ENCODE measurements at places on chromosomes 3 and 15. TPM values are rescaled to one million over a fixed set of nuclear protein-coding genes. Genes with fewer than 3 reads are reported as not detected.

LRRK1 gene
- total RNA-seq = 29.3 TPM

KIF7 gene
- total RNA-seq = 8.6 TPM

DNA sequence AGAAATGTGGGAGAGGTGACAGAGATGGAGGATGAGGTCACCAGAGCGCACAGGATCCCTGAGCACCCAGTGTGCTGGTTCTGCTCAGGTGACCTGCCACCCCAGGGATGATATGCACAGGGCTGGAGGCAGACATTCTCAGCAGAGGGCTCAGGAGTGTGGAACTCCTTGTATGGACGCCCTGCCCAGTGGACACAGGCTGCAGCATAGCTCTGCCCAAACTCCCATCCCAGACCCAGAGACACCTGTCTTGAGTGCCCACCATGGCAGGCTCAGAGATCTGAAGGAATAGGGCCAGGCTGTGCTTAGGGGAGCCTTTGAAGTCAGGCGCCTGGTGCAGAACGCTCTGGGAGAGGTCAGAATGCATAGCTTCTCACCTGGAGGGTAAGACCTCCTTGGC, 47.3 kb downstream of the PPCDC start:
- no peak for DNase-seq
- no peak overlapping the region for H3K4me3 ChIP-seq
- no peak overlapping the region for H3K27ac ChIP-seq
- H3K4me1 ChIP-seq = no peaks in the 10 kb centered on the region
- H3K27me3 ChIP-seq = no peaks in the 10 kb centered on the region

RTP1 gene
- not detected for total RNA-seq

GRCh38 chr3:186024210-186024609, 84.7 kb downstream of the ETV5 start:
- DNase-seq = no peak
- H3K27me3 ChIP-seq = no peaks in the 10 kb centered on the region
- no peaks in the 10 kb centered on the region for H3K36me3 ChIP-seq
- no peak overlapping the region for H3K4me3 ChIP-seq
- H3K4me1 ChIP-seq = no peaks in the 10 kb centered on the region
- H3K27ac ChIP-seq = no peak overlapping the region

- H3K4me1 ChIP-seq = peaks cover 22% of the 10 kb centered on the region
- H3K27me3 ChIP-seq = no peaks in the 10 kb centered on the region
- peak; percentile 86 for DNase-seq
- no peaks in the 10 kb centered on the region for H3K36me3 ChIP-seq
Observed at GRCh38 chr3:195001961-195002861, 268.7 kb downstream of the XXYLT1 start.

DNA sequence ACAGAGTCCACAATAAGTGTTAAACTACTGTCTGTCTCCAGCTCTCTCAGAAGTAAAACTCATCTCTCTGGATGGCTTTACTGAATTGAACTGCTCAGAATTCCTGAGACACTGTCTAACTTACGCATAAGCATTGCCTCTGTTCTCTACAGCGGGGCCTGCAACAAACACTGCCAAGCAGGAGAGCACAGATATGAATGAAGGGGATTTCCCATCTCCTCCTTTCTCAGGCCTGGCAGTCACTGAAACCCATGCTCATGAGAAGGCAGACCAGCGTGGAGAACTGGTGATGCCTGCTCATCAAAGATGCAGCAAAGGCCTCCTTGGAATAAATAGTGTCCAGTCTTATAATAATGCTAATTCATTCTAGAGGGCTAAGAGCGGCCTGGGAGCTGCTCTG, 10.3 kb downstream of the RASGRP1 start:
- DNase-seq = no peak
- H3K4me3 ChIP-seq = no peak overlapping the region
- H3K27me3 ChIP-seq = peaks cover 4% of the 10 kb centered on the region
- no peaks in the 10 kb centered on the region for H3K4me1 ChIP-seq

DNA sequence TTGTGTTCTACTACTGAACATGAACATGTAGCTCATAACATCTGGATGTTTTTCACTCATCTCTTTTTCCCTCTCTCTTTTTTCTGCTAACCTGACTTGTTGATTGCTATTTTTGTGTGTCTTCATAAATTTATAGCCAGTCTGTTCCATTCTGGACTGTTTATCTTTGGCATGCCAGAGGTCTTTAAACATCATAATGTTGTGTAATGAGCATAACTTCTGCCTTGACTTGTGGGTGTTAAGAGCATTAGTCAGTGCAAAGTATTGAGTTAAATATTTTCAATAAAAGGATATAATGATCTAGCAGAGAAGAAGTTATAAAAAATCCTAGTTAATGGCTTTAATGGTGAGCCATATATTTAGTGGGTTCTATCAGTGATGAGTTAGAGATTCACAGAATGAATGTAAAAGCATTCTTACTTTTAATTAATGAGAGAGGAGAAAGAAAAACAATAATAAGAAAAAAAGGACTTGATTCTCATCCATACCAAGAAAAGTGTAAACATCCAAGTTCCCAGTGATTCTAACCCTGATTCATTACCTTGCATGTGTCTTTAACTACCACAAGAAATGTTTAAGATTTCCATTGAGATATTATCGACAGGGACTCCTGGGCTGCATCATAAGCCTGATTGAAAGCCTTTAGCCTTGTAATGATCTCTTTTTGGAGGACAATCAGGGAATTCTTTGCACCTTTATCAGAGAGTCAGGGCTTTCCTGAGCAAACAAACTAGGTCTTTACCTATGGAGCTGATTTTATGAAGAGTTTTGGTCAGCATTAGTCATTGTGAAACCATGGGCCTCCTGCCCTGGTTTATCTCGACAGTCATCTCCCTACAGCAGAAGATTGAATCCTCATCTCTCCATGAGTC, 22.9 kb downstream of the MITF start:
- H3K4me3 ChIP-seq = no peak overlapping the region
- H3K27me3 ChIP-seq = no peaks in the 10 kb centered on the region
- peaks cover 22% of the 10 kb centered on the region for H3K4me1 ChIP-seq

SIDT1 gene
- 3.1 TPM for total RNA-seq

GRCh38 chr15:52383100-52383588, 87.5 kb upstream of the MYO5C start:
- no peaks in the 10 kb centered on the region for H3K4me1 ChIP-seq
- no peak for DNase-seq
- no peak overlapping the region for H3K27ac ChIP-seq
- no peaks in the 10 kb centered on the region for H3K27me3 ChIP-seq
- peaks cover 4% of the 10 kb centered on the region for H3K36me3 ChIP-seq

DNA sequence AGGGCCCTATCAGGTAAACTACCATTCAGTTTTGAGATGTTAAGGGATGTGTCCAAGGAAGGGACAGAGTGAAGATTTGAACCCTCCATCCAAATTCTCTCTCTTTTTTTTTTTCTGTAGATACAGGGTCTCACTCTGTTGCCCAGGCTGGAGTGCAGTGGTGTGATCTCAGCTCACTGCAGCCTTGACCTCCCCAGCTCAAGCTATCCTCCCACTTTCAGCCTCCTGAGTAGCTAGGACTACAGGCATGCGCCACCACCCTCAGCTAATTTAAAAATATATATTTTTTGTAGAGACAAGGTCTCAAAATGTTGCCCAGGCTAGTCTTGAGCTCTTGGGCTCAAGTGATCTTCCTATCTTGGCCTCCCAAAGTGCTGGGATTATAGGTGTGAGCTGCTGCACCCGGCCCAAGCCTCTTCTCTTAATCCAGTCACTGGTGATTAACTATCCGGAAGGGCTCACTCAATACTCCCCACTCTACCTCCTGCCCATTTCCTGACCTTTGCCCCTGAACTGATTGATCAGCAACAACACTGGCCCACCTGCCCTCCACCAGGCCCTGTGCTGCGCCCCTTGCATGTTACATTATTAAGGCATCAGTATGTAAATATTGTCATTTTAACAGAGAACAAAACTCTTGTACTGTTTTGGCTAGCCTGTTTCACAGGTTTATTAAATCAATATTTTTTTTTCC, 164.7 kb downstream of the CTNNB1 start:
- no peaks in the 10 kb centered on the region for H3K27me3 ChIP-seq
- no peak overlapping the region for H3K4me3 ChIP-seq
- DNase-seq = no peak
- no peak overlapping the region for H3K27ac ChIP-seq
- no peaks in the 10 kb centered on the region for H3K4me1 ChIP-seq

MKRN2OS gene
- total RNA-seq = not detected

DNA sequence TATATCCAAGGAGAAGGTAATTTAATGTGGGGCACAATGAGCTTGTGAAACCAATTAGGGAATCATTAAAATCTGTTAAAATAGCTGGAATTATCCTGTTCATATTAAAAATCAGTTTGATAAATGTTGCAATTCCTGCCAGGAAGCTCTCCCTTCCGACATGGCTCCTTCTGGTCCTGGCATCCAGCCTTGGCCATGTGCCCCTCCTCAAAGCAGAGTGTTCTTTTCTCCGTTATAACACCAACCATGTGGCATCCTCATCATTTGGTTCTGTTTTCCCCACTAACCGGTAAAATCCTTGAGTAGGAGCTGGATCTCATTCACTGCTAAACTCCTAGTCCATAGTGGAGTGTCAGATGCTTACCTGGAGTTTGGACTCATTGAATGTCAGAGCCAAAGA, 127.2 kb downstream of the ARNT2 start:
- H3K27ac ChIP-seq = peak overlapping the region; percentile 52
- H3K27me3 ChIP-seq = no peaks in the 10 kb centered on the region
- no peak overlapping the region for H3K4me3 ChIP-seq
- H3K36me3 ChIP-seq = no peaks in the 10 kb centered on the region
- peak; percentile 46 for DNase-seq

DNA sequence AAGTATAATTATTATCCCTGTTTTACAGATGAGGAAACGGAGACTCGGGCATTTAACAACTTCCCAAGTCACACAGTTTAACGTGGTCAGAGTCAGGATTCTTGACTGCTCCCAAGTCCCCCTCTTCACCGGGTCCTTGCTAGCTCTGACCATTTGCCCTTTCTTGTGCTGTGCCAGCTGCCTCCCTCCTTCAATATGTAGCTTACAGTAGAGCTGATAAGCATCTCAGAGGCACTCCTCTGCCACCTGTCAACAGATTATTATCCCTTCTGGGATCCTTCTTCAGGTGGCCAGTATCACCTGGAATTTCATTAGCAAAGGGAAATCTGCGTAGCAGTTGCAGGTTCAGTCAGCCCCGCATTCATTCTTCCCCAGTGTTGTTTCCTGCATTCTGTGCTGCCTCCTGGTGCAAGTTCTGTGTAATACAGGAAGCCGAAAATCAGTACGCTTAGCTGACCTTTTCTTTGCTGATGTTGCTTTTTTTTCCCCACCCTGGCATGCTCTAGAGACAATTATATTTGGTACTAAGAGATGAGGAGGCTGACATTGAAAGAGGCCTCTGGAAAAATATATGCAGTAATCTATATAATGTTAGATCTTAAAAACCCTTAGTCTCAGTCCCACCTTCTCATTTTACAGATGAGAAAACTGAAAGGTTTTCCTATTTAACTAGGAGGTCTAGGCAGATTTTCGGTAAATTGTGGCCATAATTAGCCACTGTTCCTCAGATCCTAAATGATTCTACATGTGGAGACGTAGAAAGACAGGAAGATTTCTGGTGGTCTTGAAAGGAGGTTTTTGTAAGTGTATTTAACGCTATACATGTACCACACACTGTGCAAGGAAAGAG, 24.8 kb downstream of the TMOD2 start:
- H3K27ac ChIP-seq = no peak overlapping the region
- H3K4me3 ChIP-seq = no peak overlapping the region
- no peaks in the 10 kb centered on the region for H3K27me3 ChIP-seq
- H3K4me1 ChIP-seq = no peaks in the 10 kb centered on the region

- no peaks in the 10 kb centered on the region for H3K27me3 ChIP-seq
- H3K4me3 ChIP-seq = no peak overlapping the region
- DNase-seq = no peak
Observed at GRCh38 chr3:12780751-12781150, 15.7 kb upstream of the CAND2 start.

DNA sequence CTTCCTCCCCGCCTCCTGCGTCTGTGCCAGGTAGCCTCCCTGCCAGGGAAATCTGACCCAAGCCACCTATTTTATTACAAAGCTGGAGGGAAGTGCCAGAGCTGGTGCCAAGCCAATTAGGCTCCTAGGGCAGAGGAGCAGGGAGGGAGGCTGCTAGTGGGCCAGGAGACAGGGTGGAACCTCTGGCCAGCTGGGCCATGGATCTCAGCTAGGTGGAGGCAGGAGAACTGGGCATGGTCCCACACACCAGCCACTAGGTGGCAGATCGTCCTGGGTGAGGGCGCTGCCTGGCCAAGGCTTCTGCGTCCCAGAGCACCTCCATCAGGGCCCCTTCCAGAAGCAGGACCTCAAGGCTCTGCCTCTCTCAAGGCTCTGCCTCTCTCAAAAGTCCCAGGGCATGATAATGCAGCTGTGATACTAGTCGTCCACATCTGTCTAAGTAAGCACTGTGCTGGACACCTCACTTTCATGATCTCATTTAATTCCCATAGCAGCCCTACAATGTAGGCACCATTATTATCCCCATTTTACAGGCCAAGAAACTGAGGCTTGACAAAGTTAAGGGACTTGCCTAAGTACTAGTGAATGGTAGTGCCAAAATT, 4.5 kb upstream of the RFT1 start:
- no peaks in the 10 kb centered on the region for H3K27me3 ChIP-seq
- H3K36me3 ChIP-seq = no peaks in the 10 kb centered on the region
- H3K4me1 ChIP-seq = peaks cover 42% of the 10 kb centered on the region
- DNase-seq = peak; percentile 99
- no peak overlapping the region for H3K4me3 ChIP-seq

GRCh38 chr3:197356275-197356674, 57.9 kb upstream of the DLG1 start:
- H3K27ac ChIP-seq = peak overlapping the region; percentile 78
- H3K36me3 ChIP-seq = no peaks in the 10 kb centered on the region
- H3K4me1 ChIP-seq = peaks cover 38% of the 10 kb centered on the region

PYGO1 gene
- 24.3 TPM for total RNA-seq

- no peak overlapping the region for H3K4me3 ChIP-seq
- DNase-seq = no peak
- H3K4me1 ChIP-seq = peaks cover 7% of the 10 kb centered on the region
- no peaks in the 10 kb centered on the region for H3K27me3 ChIP-seq
Observed at GRCh38 chr3:142022381-142022780, 127.0 kb downstream of the TFDP2 start.

DNA sequence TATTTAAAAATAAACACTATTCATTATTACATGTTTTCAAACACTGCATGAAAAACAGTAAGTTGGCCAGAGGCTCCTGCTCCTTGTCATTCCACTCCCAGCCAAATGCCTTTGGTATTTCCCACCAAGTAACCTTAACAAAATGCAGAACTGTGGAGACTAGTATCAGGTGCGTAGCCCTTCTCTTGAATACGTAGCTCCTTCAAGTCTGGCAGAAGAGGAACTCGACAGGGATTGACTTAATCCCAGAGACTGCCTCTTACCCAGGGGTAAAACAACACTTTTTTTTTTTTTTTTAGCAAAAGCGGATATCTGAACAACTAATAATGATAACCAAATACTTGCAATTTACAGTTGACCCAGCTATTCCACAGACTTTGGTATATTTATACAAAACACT, 738 bp downstream of the COMMD2 start:
- H3K36me3 ChIP-seq = peaks cover 7% of the 10 kb centered on the region
- H3K27ac ChIP-seq = peak overlapping the region; percentile 59

DNA sequence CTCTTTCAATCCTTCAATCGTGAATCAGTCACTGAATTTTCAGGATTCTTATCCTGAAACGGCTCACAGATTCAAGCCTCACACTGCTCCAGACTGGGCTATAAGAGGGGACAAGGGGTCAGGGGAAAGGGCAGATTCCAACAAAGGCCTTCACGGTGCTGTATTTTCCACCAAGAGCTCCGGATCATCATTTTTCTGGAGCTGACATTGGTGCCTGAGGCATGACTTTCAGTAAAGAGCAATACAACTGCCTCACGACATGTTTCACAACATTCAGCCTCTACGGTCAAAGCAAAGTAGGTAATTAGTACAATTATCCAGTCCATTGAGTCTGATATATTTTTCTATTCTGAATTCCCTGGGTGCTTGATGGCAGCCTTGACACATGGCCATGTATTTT, 185.0 kb upstream of the PRICKLE2 start:
- DNase-seq = no peak
- no peak overlapping the region for H3K27ac ChIP-seq
- no peaks in the 10 kb centered on the region for H3K4me1 ChIP-seq
- H3K4me3 ChIP-seq = no peak overlapping the region

Data from thyroid gland (tissue), 4 donors.